IPS-NIHi11 (cell line): ENCODE measurements at places on chromosomes 1 and 21.

DNA sequence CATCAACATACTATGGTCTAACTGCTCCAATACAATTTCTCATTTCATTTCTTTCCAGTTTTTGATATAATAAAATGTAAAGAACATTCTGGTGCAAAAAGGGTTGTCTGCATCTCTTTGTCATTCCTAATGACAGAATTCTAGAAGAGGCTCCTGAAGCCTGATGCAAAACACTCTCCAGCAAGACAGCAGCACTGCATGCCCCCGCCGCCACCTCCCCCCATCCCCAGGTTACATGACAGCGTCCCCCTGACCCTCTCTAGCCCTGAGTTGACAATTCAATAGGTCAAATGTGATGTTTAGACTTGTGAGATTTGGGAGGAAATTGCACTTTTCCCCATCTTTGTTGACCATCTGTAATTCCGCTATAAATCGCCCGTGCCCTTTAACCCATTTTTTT is 64.6 kb upstream of the C1orf21 start:
- DNase-seq, result peak; percentile 29

DNA sequence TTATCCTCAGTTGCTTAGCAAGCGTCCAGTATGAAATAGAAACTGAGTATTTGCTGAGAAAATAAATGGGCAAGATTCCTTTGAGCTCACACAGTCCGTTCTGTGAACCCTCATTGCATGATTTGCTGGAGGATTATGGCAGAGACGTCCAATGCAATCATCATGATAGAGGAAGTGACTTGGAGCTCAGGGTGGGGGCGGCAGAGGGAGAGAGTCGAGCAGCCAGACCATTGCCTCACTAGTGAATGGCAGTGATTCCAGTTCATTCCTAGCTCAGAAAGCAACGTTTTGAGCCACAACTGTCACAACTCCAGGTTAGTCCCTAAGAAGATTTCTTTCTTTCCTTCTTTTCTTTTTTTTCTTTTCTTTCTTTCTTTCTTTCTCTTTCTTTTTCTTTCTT is 27.5 kb upstream of the COL9A2 start:
- no peak for DNase-seq

- no peak for DNase-seq
These were observed 349.7 kb downstream of the LMX1A start for GRCh38 chr1:165006831-165007230.

DNA sequence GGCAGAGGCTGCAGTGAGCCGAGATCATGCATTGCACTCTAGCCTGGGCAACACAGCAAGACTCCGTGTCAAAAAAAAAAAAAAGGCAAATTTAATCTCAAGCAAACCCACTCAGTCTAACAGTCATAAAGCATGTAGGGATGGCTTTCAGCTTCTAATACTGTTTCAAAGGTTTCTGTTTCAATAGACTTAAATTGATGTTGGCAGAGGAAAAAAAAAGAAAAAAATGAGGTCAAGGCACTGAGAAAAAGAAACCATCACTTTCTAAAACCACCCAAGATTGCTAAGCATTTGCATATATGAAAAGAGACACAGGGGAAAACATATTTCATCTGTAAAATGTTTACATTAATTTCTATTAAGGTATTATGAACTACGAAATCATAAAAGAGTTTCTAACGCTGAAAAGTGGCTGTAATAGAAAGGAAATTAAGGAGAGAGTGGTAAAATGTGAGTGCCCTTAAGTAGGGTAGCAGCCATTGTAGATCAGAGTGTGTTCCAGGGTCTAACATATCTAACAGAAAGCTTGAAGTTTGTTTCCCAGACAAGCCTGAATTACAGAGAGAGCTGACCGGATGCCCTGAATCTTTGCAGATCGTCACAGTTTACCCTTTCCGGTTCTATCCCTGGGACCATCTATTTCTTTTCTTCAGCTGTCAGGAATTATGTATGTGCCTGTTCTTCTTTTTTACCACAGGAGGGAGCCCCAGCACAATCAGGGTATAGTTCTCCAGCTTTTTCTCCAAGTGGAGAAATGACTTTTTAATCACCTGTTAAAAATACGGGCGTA is 70.0 kb downstream of the PLD5 start:
- peak; percentile 57 for DNase-seq

- DNase-seq, result no peak
These were observed 712.1 kb upstream of the CHRM3 start for GRCh38 chr1:238674316-238674715.

GRCh38 chr1:29838738-29839320 is 602.5 kb downstream of the PTPRU start:
- DNase-seq, result no peak

GRCh38 chr1:9724706-9725476 is 73.4 kb downstream of the PIK3CD start:
- DNase-seq, result peak; percentile 91
